ENCODE measurements at places on chromosomes 3 and 15.
A peak's percentile ranks its signal among the peaks of the same experiment; 100 is the strongest.

DNA sequence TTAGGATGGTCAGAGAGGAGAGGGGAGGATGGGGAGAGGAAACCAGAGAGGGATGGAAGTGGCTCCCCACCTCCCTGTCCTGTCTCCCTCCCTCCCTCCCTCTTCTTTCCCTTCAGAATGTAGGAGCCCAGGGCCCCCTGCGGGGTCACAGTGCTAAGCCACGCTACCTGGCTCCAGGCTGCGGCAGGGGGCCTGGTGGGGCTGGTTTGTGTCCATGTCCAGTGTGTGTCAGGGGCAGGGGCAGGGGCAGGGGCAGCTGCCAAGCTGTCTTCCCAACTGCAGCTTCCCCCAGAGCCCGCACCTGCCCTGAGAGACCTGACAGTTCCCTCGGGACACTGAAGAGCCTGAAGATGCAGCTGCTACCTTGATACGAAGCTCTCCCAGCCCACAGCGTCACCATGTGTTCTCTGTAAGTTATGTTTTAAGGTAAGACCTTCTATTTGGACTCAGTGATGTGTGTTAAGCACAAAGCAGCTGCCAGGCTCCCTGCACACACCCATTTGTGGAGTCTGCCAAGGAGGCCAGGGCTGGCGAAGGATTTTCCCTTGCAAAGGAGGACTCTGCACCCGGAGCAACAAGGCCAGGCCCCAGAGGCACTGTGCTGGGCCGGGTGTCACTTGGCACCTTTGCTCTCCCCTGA lies 121.8 kb upstream of the SMAD3 start:
- no peak for DNase-seq

- no peak for DNase-seq
These were observed 24.5 kb upstream of the RNF111 start for GRCh38 chr15:58962662-58963565.

DNA sequence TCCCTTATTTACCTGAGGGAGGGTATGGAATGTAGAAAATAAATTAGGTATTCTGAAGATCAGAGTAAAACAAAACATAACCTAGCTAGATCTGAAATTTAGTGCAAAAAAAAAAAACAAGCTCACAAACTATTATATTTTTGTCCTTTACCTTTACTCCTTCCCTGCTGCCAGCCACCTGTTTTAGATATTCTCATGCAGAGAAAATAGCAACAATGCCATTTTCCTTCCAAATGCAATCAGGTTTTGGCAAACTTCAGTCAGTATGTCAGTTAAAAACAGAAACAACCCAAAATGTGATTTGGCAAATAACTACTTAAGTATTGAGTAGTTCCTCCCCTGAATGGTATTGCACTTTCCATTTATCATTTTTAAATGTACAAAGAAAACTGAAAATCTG lies 35.8 kb downstream of the PEAK1 start:
- no peak for DNase-seq

GRCh38 chr3:127120851-127121647 lies 71.9 kb upstream of the PRR23E start:
- no peak for DNase-seq

DNA sequence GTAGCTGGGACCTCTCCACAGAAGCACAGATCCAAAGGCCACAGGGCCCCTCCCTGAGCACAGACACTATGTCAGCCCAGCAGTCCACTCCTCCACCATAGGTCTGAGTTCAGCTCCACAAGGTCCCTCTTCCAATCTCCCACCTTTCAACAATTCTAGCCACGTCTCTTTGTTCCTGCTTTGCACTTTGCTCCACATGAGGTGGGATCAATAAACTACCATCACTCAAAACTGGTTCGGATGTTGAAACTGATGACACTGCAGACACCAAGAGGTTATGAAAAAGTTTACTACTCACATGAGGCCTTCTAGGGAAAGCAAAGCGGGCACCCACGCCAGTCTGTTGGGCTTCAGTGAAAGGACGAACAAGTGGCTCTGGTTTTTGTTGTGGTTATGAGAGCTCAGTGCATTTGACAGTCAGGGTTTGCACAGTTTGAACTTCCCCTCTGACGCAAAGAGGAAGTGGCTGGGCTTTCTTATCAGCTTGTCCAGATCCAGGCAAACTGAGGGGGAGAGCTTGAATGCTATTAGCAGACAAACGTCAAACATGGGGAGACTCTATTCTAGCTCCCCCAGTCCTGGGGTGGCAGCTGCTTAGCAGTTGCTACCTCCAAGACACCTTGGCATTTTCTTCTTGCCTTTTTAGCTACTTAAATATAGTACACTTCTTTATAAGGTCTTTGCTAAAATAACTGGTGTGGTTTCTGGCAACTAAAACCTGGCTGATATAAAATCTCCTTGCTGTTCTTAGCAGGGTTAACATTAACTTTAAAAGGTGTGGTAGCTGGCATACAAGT lies 37.8 kb downstream of the ZNF445 start:
- peak; percentile 19 for DNase-seq

- no peak for DNase-seq
These were observed 2.2 kb upstream of the KY start for GRCh38 chr3:134652886-134653630.

- no peak for DNase-seq
These were observed 318.6 kb downstream of the FHIT start for GRCh38 chr3:60932643-60933042.

GRCh38 chr3:99499235-99500158 lies 138.9 kb upstream of the COL8A1 start:
- DNase-seq: no peak

GRCh38 chr3:187361835-187362234 lies 6.3 kb upstream of the RTP4 start:
- DNase-seq: no peak

DNA sequence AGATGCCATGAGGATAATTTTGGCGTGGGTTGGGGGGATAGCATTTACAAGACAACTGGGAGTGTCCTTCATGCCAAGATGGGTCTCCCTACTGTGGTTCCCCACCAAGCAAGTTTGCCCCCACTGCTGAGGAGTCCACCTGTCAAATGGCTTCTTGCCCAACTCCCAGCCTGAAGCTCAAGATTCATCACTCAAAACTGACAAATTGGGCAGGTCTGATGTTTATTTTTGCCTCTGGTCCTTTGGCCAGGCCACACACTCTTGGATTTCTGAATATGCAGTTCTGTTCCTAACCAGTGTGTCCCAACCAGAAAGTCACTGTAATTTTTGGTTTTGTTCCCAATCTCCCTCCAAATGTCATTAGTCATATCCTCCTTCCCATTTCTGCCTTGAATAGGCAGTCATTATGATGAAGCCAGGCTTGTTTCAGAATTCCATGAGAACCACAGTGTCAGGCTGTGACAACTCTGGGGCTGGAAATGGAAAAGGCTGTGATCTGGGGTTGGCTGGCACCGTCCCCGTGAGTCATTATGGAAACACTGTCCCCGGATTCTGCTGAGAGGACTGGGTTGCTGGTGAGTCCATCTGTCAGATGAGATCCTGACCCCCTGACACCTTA lies 29.3 kb upstream of the MEF2A start:
- no peak for DNase-seq

Data from stimulated activated CD8-positive, alpha-beta memory T cell treated with anti-CD3 and anti-CD28 coated beads, Interleukin-15, amount 100 ng/mL, for 24 hours (primary cell).